ENCODE measurements at places on chromosomes 12 and 14. TPM values are rescaled to one million over a fixed set of nuclear protein-coding genes. Genes with fewer than 3 reads are reported as not detected.

DNA sequence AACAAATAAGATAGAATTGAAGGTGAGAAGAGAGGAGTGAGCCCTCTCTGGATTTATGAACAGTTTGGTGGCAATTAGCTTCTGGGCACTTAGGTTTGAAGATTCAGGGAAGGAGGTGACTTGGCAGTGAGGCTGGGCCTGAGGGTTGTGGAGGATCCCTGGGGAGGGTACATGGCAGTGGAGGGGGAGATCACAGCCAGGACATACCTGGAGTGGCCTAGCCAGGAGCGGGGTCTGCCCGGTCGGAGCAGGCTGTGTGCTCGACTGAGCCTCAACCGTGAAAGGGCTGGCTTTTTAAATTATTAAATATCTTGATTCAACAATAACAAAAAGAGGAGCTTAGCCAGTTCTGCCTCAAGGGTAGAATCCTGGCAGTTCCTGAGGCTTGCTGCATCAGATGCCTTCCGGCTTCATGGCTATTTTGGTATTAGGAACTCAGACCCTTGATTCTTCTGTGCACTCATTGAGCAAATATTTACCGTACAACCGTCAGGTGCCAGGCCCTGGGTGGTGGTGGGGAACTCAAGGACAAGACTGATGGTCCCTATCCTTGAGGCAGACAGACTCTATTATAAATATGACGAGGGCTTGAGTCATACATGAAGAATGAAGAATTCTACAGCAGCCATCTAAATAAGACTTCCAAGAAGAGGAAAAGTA is 73.4 kb downstream of the SPTB start:
- no peak for DNase-seq

DNA sequence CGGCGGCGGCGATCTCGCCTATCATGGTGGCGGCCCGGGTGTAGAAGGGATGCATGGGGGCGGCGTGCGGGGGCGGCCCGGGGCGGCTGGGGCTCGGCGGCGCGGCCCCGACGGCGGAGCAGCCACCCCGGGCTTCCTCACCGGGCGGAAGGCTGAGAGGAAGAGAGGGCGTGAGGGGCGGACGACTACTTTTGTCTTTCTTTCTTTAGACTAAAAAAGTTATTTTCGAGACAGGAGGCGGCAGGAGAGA is 240 bp downstream of the BTG1 start:
- no peak for DNase-seq

DNA sequence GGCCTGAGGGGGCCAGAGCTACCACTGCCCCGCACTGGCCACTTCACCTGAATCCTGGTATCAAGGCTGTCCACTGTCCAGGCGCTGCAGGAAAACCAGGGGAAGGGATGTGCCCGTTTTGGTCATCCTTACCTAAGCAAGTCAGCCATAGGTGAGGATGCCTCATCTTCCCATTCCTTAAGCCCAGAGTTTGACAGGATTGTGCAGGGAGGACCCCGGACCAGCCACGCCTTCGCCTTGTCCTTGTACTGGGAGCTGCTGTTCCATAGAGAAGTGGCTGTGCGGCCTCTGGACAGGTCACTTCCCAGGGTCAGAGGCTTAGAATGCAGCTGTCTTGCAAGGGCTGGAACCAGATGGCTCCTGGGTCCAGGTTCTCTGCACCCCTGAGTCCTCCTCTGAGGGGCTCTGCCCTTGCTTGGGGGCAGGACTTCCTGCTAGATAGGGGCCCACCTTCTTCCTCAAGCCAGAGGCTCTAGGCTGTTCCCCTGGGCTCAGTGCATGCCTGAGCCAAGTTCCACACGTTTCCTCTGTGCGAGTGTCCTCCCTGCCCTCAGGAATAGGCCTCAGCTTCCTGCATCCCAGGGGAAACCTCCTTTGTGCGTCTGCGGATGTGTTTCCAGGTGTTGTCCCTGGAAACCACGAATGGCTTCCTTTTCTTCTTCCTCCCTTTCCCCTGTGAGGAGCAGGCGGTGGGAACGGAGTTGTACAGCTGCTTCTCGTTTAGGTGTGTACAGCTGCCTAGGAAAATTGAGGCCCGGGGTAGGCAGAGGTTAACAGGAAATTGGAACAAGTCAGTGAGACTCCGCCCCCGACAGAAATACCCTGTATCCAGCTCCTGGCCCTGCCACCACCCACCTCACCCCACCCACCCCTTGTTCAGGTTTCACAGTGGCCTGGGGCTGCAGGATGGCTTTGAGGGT is 54.3 kb upstream of the RIN3 start:
- no peak for DNase-seq

DNA sequence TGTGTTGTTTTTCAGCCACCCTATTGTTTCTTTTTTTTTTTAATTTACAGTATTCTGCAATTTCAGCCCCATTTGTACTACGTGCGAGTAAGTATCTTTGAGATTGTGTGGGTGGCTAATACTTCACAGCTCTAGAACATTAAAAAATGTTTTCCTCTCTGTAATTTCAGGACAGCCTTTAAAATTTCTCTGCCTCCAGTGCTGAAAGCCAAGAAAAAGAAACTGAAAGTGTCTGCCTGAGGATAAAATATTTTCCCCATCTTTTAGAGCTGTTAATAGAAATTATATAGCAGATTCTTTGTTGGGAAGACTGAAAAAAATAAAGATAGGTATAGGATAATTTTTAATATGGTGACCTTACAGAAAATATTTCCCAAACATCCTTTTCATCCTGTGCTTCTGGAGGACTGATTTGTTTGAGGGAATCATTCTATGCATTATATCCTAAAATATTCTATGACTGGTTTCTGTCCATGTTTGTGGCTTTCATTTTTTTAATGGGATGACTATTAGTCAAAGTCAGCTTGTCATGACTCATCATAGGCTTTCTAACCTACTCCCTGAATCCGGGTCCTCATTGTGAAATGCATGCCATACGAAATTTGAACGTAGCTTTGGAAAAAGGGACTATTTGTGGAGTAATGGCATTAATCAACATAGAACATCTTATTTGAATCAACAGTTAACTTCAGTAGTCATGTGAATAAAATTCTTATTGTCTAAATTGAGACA is 10.8 kb upstream of the TCTN2 start:
- DNase-seq = no peak

- peak; percentile 79 for DNase-seq
These were observed at the start of gene NIN for GRCh38 chr14:50830932-50831725. NIN (minus strand) TSS chr14:50831162; CDS start chr14:50822056, 9,106 bp downstream.

DNA sequence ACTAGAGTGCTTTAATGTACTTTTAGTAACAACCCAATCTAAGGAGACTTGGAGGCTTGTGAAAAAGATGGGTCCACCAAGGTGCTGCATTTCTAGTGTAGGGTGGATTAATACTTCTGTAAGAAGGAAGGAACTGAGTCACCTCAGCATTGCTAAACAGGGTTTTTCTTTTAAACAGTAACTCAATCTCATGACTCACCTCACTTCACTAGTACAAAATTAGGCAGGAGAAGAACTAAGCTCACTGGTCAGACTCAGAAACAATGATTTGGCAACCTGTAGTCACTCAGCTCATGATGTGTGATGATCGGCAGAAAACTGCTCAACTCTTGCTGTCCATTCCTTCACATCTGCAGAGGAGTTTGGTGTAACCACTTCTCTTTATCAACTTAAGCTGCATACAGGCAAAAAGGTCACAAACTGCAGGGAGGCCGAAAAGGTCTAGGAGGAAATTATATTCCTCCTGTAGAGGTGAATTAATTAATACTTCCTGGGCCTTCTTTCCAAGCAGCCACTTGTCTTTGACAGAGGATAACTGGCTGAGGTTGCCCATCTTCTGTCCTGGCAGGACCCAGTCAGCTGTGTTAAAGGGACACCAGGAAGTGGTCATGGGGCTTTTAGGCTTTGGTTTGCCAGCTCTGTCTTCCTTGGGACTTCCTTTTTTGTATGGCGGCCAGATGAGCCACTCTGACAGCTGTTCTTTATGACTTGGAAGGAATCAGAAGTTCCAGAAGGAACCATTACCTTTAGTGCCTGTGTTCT is 466.9 kb downstream of the FUT8 start:
- no peak for DNase-seq

DNA sequence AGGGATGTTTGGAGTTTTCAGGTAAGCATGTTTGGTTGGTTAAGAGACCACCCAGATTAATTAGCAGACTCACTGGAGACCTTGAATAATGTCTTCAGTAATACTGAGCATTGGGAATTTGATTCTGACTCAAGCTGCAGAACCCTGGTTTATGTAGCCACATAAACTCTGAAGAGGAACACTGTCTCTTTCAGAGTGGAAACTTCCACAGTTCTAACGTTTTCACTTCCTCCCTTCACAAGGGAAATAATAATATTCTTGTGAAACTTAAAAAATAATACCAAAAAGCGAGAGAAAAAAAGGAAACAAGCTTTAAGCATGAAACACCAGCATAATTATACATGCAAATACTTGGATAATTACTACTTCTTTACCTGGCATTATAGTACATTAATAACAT is 40.0 kb upstream of the ST8SIA1 start:
- DNase-seq = no peak

DNA sequence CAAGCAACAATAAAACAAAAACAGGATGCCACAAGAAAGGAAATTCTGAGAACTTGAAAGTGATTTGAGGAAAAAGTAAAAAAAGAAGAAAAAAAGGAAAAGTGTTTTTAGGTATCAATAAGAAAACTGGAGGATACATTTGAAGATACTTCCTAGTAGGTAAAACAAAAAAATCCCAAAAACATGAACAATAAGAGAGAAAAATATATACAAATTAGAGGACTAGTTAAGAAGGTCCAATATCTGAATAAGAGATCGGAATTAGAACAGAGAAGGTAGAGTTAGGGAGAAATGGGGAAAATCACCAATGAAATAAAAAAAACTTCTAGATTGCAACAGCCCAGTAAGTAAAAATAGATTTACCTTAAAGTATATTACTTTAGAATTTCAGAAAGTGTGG is 8.8 kb downstream of the DEPDC4 start:
- no peak for DNase-seq

- no peak for DNase-seq
These were observed 9.8 kb upstream of the KDM2B start for GRCh38 chr12:121590476-121591143.

- DNase-seq = no peak
These were observed 145.8 kb downstream of the NTF3 start for GRCh38 chr12:5577741-5578140.

DNA sequence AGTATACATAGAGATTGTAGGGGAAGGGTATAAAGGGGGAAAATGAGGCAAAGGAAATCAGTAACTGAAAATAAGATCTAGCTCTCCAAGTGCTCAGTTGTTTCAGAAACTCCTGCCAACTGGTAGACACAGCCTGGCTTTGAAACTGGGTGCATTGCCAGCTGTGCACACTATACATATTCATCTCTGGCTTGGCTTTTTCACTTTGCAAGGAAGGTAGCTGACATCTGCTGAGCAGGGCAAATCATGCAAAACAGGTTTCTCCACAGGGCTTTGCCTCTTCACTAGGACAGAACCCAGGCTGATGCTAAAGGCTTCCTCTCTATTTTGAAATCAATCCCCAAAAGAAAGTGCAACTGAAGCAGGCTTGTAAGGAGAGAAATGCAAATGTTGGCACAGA is 101.5 kb downstream of the HELB start:
- DNase-seq = no peak

DNA sequence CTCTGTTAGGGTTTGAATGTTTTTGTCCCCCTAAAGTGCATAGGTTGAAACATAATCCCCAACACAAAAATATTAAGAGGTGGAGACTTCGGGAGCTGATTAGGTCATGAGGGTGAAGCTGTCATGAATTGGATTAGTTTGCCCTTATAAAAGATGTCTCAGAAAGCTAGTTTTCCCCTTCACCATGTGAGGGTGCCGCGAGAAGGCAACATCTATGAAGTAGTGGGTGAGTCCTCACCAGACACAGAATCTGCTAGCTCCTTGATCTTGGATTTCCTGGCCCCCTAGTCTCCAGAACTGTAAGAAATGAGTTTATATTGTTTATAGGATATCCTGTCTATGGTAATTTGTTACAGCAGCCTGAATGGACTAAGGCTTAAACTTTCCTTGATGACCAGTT is 301.5 kb upstream of the ATP2B1 start:
- no peak for DNase-seq

GRCh38 chr14:41901089-41901488 is 294.4 kb downstream of the LRFN5 start:
- no peak for DNase-seq

DNA sequence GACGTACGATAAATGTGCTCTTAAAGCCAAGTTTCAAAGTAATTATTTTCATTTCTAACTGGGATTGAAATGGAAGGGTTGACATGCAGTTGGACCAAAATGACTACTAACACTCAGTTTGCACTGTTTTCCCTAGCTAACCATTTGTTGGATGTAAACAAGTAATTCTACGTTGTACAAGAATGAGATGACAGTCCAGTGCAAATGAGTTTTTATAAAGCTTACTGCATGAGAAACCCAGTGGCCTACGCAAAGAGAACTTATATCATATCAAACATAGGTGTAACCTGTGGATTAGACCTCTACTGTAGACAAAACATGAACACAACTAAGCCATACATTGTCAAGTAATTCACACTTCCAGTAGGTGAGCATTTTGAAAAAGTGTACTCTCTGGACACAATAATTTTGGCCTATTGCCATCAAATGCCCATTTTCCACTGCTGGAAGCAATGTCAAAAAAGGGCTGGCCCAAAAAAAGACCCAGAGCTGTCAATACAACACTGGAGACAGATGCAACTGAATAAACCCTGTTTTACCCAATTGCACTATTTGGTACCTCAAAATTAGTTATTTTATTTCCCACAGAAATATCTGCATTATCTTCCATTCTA is 12.8 kb downstream of the SLC38A2 start:
- no peak for DNase-seq

- no peak for DNase-seq
These were observed 49.4 kb downstream of the NOVA1 start for GRCh38 chr14:26548406-26548805.

GRCh38 chr14:64899958-64900357 is 14.3 kb upstream of the CHURC1 start:
- DNase-seq = no peak

GRCh38 chr14:102125546-102125945 is 14.2 kb upstream of the WDR20 start:
- no peak for DNase-seq

DNA sequence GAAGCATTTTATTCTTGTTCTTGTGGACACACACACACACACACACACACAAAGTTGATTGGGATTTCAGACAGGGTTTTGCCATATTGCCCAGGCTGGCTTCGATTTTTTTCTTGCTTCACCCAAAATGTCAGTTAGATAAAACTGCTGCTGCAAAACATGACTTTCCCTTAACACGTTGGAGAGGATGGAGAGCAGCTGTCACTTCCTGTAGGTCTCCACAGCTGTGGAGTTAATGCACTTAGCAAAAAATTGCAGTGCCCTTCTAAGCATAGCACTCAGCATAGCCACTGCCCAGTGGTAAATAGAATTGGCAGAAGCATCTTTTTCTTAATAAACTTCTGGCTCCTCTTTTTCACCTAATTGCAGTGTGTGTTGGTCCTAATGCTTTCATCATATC is 54.5 kb downstream of the PDZRN4 start:
- DNase-seq = no peak

- DNase-seq = no peak
These were observed 47.5 kb upstream of the PPP1R12A start for GRCh38 chr12:79982086-79983062.

- no peak for DNase-seq
These were observed 186.6 kb downstream of the PHLDA1 start for GRCh38 chr12:75844985-75845384.

GRCh38 chr12:4825011-4825858 is 84.5 kb upstream of the KCNA1 start:
- DNase-seq = no peak

Gene TPCN1
- 27.2 TPM for total RNA-seq

Gene PLCZ1
- total RNA-seq = not detected

Gene ZNF839
- total RNA-seq = 8.4 TPM

Gene MGST1
- total RNA-seq = 48.0 TPM

Gene CCDC175
- total RNA-seq = not detected

Gene MGP
- 1.2 TPM for total RNA-seq

Gene GPR132
- total RNA-seq = 1.1 TPM

Gene TEX52
- total RNA-seq = not detected

Gene NIN
- 7.4 TPM for total RNA-seq

Gene ASB8
- total RNA-seq = 21.6 TPM

Gene ARMH4
- 0.07 TPM for total RNA-seq

Measured in K562 (cell line).